Left lung (tissue), 14 donors: ENCODE measurements at places on chromosomes 7 and 10. TPM values are rescaled to one million over a fixed set of nuclear protein-coding genes. Genes with fewer than 3 reads are reported as not detected.

The PRPS1L1 gene
- not detected for polyA plus RNA-seq

The ACSM6 gene
- 0.43 TPM for polyA plus RNA-seq

The TMEM176A gene
- 4.2 TPM for polyA plus RNA-seq

The PNLIPRP1 gene
- polyA plus RNA-seq = not detected

The VAX1 gene
- polyA plus RNA-seq = not detected

The MRPS24 gene
- 68.5 TPM for polyA plus RNA-seq

The ACBD5 gene
- polyA plus RNA-seq = 23.3 TPM

The UCMA gene
- 0.34 TPM for polyA plus RNA-seq

The ZCWPW1 gene
- 8.8 TPM for polyA plus RNA-seq

The PLPP4 gene
- 0.11 TPM for polyA plus RNA-seq

The SAMD9L gene
- 14.8 TPM for polyA plus RNA-seq

The MINDY3 gene
- polyA plus RNA-seq = 49.2 TPM

The TDRD1 gene
- polyA plus RNA-seq = 0.24 TPM

The RBM20 gene
- 1.5 TPM for polyA plus RNA-seq

The NKX6-2 gene
- polyA plus RNA-seq = 6.2 TPM

The PRKCQ gene
- polyA plus RNA-seq = 6.5 TPM

The SLC16A12 gene
- 0.90 TPM for polyA plus RNA-seq

The MASTL gene
- 18.1 TPM for polyA plus RNA-seq

The ASB10 gene
- polyA plus RNA-seq = not detected

The TACR2 gene
- polyA plus RNA-seq = 0.40 TPM

The CCDC3 gene
- 8.7 TPM for polyA plus RNA-seq

The PFKFB3 gene
- polyA plus RNA-seq = 15.3 TPM

The CEP55 gene
- 31.3 TPM for polyA plus RNA-seq

The NODAL gene
- 1.3 TPM for polyA plus RNA-seq

The OR6V1 gene
- not detected for polyA plus RNA-seq

The TMEM270 gene
- not detected for polyA plus RNA-seq

The CALML5 gene
- not detected for polyA plus RNA-seq
